ENCODE measurements at places on chromosomes 1 and 21.

DNA sequence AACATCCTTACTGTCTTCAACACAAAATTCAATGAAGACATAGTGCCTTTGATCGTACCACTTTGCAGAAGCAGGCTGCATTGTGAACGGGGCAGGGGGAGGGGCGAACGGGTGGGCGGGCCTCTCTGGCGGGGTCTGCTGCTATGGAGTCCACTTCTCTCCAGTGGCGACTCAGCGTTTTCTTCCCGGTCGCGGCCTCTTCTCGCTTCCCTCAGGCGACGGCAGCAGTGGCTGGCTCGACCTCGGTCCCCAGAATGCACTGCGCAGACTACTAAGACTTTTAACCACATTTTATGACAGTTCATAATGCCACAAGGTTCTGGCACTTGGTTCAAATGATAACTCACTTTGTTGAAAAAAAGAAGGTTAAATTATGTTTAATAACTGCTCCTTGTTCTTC is 21.2 kb downstream of the GBP2 start:
- DNase-seq: no peak

DNA sequence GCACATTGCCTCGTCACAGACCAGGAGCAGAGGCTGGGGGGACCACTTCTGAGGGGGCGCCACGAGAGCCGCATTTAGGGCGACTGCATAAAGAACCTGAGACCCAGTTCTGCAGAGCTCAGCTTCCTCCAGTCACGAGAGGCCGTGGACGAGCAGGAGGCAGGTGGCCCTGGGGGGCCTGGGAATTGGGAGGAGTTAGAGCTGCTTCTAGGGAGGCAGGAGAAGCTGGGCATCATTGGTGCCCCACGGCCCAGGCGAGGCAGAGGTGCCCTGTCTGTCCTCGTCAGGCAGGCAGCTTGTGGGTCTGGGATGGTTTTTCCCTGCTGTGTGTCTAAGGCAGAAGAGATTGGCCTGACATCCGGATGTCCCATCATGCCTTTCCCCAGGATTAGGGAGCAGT is 389.3 kb downstream of the CAMTA1 start:
- no peak for DNase-seq

- no peak for DNase-seq
Measured at GRCh38 chr1:43280692-43281091, 4.7 kb downstream of the C1orf210 start.

DNA sequence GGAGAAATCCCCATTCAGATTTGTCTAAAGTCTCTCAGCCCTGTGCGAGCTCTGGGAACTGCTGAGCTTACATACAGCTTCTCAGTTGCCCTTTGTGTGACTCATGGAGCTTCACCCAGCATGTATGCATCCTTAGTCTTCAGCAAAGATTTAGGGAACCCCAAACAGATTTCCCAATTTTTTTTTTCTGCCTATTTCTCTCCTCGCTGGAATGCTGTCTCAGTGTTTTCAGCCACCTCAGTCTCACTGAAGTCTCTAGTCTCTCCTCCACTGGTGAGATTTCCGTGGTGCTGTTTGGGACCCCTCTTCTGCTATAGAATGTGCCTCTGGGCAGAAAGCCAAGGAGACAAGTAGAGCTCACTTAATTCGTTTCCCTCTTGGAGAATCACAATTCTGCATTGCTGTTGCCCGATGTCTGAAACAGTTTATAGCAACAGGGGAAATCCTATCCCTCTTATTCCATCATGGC is 28.1 kb upstream of the TXLNA start:
- DNase-seq: no peak

- DNase-seq: no peak
Measured at GRCh38 chr1:182032251-182032650, 29.3 kb downstream of the ZNF648 start.

- no peak for DNase-seq
Measured at GRCh38 chr1:221740993-221741702, 741 bp downstream of the DUSP10 start.

Measured in T-helper 1 cell (primary cell).